ENCODE measurements at places on chromosomes 5 and 9.

GRCh38 chr5:150553911-150554310, 46.0 kb downstream of the NDST1 start:
- no peak for DNase-seq

- DNase-seq = no peak
Observed at GRCh38 chr5:174533751-174534241, 190.6 kb upstream of the MSX2 start.

DNA sequence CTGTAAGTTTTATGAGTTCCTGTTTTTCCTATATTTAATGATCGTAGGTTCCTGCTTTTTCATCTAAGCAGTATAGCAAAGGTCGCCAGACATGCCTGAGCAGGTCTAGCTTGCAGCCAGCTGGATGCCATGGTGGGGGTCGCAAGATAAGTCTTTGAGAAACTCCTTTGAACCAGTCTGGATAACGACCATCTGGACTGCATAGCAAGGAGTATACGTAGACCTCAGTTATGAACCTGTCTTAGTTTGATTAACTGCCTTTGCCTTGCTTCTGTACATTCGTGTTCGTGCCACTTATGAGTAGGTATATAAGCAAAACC, 8.4 kb upstream of the SPATA31E1 start:
- DNase-seq = no peak

DNA sequence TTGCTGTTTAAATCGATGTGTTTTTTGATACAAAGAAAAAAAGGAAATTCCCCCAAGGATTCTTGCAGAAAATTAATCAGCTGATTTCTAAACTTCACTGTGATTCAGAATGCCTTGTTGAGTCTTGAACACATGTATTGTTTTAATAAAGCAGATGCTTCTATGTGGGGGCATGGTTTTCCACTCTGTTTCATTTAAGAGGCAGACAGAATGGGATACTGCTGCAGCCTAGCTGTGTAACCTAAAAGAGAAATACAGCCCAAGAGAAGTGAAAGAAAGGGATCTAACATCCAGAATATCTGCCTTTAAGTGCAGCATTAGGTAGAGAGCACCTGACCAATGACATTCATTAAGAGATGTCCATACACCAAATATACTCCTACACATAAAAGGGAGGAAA, 365.1 kb upstream of the CCNH start:
- DNase-seq = no peak

DNA sequence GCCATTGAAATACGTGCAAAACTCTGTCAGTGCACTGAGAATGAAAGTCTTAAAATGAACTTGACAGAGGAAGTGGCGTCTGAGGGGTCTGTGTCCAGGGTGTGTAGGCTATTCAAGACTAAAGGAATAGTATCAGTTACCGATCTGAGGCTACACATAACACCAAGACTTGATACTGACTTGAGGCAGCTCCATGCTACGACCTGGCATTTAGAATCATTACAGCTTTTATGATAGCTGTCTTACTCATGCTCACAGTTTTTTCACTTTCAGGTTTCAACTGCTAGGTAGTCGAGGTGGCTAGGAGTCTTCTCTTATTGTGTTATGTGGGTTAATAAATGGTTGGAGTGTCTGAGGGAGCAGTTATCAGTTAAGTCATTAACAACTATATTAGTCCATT, 92.8 kb upstream of the SLCO6A1 start:
- DNase-seq = no peak

DNA sequence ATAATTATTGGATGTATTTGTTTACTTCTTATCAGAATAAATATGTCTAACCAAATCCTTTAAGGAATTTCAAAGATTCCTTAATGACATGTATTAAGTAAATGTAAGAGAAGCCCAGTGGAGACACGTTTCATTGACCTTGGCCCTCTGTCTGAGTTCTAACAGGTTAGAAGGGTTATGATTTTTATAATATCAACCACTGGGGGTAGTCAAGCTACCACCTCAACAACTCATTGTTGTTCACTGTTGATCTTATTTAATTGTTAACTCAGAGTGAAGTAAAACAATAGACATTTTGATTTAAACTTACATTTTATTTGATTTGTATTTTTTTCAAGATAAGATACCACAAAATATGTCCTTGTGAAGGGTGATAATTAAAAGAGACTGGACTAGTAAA, 499.2 kb upstream of the COX7C start:
- peak; percentile 22 for DNase-seq

GRCh38 chr5:174172566-174172965, 127.1 kb downstream of the NSG2 start:
- no peak for DNase-seq

GRCh38 chr9:91273853-91274552, 87.7 kb downstream of the AUH start:
- DNase-seq = no peak

- DNase-seq = no peak
Observed at GRCh38 chr5:173463207-173463606, 135.0 kb upstream of the STC2 start.

GRCh38 chr9:85405566-85405950, 336.2 kb downstream of the AGTPBP1 start:
- no peak for DNase-seq

DNA sequence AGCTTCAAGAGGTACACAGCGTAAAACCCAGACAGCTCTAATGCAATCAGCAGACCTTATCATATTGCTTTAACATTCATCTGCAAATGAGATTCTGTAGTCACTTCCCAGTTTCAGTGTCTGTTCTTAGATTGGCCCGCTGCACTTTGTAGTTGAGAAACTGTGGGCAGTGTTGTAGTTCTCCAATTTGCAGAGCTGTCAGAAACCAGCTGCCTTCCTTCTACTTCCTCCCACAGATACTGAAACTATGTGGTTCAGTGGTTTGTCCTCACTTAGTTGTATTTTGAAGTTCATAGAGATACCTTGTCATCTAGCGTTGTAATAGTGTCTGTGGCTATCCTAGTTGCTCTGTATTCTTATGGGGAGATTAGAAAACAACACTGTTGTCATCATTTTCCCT, 39.6 kb upstream of the TRIM36 start:
- DNase-seq = no peak

All from iPS-NIHi11 (cell line).